Left renal cortex interstitium (tissue), 4 donors: ENCODE measurements at places on chromosomes 1 and 21.

DNA sequence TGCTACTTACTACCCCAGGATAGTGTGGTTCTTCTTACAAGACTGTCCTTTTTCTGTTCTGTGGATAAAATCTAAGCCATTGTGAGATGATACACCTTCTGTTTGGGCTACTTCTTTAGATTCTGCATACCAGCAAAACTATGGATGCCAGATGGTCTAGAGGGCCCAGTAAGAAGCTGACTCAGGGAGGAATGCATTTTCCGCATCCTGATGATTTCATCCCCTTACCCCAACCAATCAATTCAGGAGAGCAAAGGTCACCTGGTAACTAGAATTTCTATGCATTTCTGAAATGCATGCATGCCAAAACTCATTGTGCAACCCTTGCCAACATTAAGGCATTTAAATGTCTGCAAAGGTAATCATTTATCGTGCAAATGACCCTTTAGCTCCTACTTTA is 285.7 kb upstream of the ZP4 start:
- DNase-seq, result no peak

- no peak for DNase-seq
Observed at GRCh38 chr1:38392861-38393260, 346.3 kb upstream of the POU3F1 start.

- DNase-seq, result no peak
Observed at GRCh38 chr1:2266301-2266975, 38.3 kb downstream of the SKI start.

DNA sequence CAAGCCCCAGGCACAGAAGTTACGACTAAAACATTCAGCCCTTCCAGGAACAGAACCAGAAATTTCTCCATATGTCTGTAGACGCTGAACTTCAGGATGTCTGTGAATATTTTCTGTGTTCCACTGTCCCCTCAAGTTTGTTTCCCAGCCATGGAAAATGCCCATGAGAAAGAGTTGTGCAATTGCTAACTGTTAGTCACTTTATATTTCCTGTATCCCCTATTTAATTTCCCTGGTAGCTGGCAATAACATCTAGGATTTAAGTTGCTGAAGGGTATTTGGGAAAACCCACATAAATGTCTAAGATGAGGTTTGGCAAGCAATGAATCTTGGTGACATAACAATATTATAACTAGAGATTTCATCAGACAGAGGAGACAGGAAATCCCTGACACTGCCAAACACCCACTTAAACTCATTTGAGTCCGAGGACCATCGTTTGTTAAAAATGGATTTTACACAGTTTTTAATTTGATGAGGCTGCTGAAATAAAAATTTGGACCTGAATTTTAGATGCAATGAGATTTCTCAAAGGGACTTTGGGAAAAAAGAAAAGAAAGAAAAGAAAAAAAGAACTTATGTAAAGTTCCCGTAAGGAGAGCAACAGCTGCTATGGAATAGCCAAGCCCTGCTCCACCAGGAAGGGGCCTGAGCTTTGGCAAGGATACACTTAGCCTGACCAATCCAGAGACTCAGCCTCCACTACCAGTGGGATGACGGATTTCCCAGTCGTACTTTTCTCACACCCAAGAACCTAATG is 21.8 kb upstream of the ERRFI1 start:
- no peak for DNase-seq

DNA sequence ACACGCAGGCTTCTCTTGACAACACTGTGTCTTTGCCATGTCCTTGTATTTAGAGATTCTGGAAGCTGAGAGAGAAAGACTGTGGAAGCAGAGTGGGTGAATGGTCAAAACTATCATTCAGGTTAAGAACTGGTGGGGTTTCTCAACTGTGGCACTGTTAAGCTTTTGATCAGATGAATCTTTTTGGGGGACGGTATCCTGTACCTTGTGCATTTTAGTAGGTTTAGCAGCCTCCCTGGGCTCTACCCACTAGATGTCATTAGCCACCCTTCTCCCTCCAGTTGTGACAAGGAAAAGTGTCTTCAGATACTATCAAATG is 39.4 kb downstream of the ATP1A1 start:
- DNase-seq, result no peak

GRCh38 chr1:154258784-154259183 is 13.6 kb upstream of the HAX1 start:
- DNase-seq, result no peak

DNA sequence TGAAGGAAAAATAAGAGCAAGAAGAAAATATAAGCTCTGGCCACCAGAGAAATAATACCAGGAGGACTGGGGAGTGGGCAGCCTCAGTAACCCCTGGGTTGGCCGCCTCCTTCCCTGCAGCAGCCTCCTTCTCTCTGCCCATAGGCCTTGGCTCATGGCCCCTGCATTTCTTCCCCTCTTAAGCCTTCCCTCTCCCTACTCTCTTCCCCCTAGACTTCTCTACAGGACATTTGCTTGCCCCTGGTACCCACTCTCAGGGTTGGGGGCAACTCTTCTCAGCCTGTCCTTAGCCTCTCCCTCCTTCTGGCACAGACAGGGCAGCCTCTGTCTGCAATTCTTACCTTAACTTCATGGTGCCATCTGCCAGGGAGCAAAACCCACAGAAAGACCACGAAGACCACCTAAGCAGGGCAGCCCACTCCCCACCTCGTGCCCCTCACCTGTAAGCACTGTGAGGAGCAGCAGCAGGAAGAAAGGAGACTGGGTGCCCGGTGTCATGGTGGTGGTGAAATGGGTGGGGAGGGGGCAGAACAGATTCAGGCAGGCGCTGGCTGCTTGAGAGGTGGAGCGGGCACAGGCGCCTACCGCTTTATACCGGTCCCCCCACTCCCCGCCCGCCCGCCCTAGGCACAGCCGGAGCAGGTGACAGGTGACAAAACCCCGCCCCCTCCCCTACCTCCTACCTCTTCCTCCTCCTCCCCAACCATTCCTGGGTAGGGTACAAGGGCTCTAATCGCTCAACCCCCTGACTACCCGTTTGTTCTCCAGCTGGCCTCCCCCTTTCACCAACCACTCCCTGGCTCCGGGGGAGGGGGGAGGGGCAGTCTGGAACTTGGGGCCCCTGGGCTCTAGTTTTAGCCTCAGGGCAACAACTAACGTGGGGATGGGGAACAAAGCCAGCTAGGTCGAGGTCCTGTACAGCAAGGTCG is 15.1 kb downstream of the THBS3 start:
- DNase-seq, result no peak

- peak; percentile 84 for DNase-seq
Observed at GRCh38 chr1:23484253-23485001, 448 bp upstream of the ASAP3 start.

- no peak for DNase-seq
Observed at GRCh38 chr1:171506525-171507304, 21.4 kb downstream of the PRRC2C start.

DNA sequence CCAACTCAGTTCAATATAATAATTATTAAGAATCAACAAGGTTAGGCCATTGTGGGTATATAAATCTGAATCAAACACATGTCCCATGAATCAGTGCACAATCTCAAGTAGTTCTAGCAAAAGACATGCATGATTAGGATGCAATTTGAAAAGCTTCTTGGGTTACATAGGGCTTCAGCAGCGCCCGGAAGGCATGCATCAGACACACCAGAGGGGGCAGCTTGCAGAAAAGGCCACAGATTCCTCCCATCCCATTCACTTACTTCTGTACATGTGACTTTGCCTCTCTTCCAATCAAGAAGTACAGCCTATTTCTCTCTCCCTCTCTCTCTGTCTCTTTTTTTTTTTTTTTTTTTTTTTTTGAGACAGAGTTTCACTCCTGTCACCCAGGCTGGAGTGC is 91.8 kb downstream of the KCNN3 start:
- DNase-seq, result no peak

DNA sequence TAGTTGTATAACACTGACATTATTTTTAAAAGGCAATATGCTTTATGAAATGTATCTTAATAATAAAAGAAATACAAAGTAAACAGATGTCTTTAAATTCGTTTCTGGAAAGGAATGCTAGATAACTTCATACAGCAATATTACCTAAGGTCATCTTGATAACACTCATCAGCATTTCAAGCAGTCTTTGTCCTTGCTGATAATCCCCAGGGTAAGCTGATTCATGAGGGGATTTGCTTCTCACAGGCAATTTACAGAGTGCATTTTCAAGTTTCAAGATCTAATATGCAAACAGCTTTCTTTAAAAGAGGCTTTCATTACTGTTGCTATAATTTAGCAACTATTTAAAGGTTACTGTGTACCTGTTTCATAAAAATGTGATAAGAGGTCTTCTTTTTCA is 75.2 kb upstream of the NEK2 start:
- DNase-seq, result no peak

GRCh38 chr1:94279038-94279437 is 41.7 kb upstream of the ARHGAP29 start:
- no peak for DNase-seq

GRCh38 chr1:21821385-21822019 is 9.4 kb downstream of the LDLRAD2 start:
- no peak for DNase-seq

DNA sequence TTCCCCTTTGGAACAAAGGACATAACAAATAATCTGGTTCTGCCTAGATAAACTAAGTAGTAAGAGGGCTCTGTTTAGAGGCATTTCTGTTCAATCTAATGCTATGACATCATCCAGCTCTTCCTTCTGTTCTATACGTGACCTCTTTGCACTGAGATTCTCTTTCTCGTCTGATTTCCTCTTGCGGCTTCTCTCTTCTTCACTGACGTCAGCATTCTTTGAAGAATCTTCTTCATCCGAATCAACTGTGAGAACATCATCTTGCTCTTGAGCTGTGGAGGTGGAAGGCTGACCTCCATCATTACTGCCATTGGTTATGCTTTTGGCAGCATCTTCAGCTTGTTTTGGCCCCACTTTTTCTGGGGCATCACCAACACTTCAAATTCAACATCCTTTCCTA is 130.4 kb downstream of the HS2ST1 start:
- DNase-seq, result no peak

DNA sequence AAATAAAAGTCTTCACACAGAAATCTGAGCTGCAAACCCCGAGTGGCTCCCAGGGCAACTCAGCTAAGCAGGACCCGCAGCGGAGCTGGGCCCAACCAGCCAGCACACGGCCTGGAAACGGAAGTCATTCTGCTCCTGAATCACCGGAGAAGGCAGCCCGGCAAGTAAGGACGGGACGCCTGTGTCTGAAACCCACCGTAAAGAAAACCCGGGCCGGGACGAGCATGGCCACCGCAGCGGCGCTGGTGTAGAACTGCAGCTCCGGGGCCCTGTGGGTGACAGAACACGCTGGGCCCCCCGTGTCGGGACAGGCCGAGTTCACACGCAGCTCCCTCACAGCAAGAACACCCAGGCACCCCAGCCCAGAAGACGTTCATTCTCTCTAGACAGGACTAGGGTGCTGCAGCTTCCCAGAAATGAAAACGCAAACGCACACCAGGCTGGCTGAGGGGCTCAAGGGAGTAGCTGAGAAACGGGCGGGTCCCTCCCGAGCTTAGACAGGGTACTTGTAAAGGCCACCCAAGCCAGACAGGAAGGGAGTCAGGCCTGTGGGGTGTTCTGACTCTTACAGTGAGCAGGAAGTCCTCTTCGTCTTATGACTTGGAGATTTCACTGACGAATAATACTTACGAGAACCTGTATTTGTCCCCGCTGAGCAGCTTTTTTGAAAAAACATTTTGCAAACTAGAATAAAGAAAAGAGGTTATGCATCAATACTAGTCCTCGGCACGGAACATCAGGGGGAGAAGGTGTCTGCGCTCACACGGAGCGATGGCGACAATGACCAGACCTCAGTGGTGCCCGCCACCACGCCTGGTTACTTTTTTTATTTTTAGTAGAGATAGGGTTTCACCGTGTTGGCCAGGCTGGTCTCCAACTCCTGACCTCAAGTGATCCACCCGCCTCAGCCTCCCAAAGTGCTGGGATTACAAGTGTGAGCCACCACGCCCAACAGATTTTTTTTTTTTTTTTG is 10.9 kb upstream of the CDK11B start:
- DNase-seq, result no peak

- DNase-seq, result no peak
Observed at GRCh38 chr1:180131510-180131909, 23.2 kb upstream of the QSOX1 start.

- DNase-seq, result no peak
Observed at GRCh38 chr1:113096493-113096892, 23.5 kb downstream of the LRIG2 start.

- no peak for DNase-seq
Observed at GRCh38 chr1:15326691-15327588, 79.9 kb downstream of the FHAD1 start.

GRCh38 chr1:99269321-99269720 is 5.0 kb downstream of the PLPPR4 start:
- no peak for DNase-seq

GRCh38 chr21:44012474-44013379 is 618 bp downstream of the TRAPPC10 start:
- DNase-seq, result no peak

- no peak for DNase-seq
Observed at GRCh38 chr21:39094087-39094780, 89.0 kb downstream of the PSMG1 start.

DNA sequence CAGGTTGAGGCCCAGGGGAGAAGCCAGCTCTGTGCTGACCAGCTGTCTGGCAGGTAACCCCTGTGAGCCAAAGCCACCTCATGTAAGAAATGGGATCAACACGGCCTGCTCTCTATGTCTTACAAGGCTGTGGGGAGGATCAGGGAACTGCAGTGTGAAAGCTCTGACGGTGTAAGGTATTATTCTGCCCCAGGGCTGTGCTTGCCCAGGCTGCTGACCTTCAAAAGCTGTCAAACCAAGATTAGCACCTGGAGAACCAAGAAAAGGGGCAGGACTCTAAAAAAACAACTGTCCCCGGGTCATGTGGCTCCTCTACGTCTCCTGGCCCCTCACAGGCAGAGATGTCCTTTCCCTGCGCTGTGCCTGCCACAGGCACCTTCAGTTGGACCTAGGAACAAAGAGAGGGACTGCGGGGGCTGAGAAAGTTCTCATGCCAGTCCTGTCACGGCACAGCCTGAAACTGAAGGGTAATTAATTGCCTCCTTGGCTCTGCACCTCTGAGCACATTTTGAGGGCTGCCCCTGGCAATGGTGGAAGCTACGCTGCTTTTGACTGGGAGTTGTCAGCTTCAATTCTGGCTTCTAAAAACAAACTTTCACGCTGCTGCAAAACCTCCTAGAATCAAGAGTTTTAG is 77.6 kb downstream of the PGBD5 start:
- DNase-seq, result no peak

GRCh38 chr1:66160719-66161118 is 368.0 kb downstream of the PDE4B start:
- no peak for DNase-seq

DNA sequence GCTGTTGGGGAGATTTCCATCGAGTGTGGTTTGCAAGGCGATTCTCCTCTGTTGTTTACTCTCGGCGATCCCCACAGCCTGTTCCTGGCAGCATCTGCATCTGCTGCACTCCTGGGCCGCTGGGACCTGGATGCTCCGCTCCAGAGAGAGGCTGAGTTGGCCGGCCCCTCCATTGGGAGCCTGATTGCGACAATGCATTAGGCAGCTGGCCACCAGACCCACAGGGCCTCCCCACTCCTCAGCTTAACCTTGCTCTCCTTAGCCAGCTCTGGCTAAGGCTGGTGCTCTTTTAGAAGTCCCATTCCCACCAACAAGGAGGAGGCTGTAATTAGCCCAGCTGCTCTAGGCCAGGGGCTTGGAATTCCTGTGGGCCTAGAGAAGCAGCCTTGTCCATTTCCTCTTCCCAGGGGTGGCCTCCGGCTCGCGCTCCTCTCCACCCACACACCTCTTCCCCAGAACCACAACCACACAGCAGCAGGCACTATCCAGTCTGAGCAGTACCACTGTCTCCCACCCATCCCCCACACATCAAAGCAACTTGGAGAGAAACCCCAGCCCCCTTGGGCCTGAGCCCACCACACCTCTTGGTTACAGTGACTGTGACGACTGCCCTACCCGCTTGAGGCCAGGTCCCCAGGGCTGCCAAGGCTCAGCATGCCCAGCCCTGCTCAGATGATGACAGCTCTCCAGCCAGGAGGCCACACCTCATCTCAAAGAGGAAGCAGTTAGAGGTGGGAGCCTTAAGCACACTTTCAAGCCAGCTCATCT is 193.8 kb upstream of the EDN2 start:
- no peak for DNase-seq
